Jurkat, Clone E6-1 (cell line): ENCODE measurements at places on chromosomes 7 and 10.
A peak's percentile ranks its signal among the peaks of the same experiment; 100 is the strongest.

DNA sequence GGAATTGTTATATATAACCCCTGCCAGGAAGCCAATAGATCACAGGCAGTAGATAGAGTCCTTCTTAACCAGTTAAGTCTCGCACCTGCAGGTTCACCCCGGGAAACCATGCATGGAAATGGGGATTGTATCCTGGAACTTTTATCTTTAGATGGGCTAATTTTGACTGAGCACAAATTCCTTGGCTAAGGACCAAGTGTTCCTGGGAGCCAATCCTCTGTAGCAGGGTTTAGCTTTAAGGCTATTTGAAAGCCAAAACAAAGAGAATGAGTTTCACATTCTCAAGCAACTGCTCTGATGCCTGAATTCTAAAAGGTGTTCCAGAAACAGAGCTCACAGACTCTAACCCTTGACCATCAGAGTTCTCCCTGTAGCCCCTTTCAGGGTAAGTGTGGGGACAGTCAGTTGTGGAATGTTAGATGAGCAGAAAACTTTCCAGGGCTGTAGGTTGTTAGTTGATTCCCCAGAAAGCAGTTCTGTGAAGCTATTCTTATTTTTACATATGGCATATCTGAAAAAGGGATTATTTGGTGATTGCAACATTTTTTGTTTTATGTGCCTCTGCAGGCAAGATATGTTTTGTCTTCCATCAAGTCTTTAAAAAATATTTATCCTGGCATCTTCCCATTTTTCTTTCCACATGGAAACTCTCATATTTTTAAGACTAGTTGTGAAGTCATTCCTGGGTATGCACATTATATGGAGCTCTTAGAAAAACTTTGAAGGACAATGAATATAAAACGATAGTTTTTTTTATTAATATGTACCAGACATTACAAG lies 16.2 kb upstream of the NPVF start:
- no peak for DNase-seq

DNA sequence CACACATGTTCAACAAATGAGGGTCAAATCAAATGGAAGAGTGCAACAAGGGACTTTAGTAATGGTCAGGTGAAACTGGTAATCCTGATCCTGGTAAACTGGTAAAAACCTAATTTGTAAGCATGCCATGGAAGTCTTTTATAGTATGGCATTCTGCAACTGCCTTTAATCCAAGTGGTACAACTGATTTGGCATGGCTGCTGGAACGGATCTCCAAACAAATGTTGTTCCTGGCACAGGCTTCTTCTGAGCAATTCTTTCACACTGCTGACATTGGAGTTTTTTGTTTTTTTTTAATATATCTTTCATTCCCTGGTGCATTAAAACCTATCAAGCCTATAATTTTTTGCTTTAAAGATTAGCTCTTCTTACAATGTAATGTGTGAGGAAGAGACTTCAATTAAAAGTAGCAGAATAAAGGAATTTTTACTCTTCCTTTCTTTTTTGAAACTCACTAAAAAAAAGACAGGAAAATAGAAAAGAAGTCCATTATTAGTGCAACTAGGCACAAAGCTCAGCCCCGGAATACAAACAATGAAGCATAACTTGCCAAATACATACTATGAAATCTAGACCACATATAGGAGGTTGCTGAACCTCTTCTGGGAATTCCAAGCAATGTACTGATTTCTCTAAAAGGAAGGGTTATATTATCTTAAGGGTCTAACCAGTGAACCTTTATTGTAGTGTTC lies 79.3 kb upstream of the OIT3 start:
- no peak for DNase-seq

- DNase-seq, result no peak
Observed at GRCh38 chr7:35380739-35381224, 126.9 kb upstream of the TBX20 start.

DNA sequence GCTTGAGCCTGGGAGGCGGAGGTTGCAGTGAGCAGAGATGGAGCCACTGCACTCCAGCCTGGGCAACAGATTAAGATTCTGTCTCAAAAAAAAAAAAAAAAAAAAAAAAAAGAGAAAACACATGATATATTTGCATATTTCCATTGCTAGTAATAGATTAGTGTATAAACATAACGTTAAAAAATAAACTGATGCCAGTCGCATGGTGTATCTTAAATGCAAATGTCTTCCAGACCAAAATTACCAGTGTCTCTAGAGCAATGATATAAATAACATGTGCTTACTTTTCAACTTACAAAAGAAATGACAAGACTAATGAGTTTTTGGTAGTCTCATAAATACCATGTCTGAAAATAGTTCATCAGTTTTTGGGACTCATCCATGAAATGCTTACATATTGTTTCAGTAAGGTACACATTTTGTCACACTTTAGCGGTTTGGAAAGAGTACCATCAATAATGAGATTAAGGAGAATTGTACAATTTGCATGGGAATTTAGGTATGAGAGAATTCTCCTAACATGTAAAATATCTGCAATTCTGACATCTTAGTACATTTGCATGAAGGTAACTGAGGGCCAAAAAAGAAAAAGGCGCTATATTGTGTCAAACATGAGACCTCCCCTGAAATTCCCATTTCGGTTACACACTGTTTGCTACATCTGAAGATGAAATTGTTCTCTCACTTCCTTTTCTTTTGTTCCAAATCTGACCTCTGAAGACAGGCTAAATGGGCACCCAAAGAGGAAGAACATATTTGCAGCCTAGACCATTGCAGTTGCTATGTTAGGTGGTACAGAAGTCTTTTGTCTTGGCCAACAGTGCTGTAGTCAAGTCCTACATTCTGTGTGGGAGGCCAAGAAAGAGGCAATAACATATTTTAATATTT lies 51.5 kb upstream of the PIP4K2A start:
- no peak for DNase-seq

DNA sequence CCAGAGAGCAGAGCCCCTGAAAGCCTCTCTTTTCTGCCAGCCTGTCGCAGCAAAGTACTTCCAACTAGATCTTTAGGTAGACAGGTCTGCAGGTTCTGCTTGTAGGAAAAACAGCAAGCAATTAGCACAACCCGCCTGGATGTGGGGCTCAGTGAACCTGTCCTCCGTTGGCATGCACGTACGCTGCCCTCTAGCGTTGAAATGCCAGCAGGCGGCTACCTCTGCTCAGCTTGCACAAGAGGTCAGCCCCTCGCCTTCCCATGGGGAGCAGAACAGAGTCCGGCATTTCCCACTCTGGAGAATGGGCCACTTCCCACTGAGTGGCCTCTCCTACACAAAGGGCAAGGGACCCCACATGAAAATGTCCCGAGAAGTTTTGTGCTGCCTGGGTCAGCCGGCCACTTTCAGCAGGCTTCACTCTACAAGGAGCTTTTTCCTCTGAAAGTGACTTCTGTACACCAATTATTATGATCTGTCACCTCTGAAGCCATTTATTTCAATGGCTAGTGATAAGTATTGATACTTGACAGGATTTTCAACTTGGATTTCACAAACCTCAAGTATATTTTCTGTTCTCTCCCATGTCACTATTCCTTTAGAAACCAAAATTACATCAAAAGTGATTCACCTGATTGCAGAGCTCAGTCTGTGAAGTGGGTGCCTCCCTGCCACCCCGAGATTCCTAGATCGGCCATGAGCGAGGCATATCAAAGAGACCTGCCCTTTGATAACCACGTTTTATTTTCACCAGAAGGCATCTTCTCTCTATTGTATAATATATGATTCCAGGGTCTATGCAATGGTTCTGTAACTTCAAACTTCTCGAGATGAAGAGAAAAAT lies 56.7 kb downstream of the JCAD start:
- peak; percentile 77 for DNase-seq

DNA sequence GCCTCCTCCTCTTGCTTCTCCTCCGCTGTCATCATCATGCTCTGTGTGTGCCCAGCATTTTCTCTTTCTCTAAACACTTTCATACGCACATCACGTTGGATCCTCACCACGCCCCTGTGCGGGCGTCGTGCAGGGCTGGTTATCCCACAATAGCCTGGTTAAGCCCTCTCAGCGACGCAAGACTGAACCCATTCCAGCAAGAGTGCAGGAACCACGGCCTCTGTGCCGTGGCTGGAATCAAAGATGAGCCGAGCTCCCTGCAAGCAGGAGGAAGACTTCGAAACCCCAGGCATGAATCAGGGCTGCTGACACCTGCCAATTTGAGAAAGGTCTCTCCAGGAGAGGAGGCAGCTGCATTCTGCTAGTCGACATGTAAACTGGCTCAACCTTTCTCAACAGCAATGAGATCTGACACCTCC lies 74.8 kb upstream of the FOXK1 start:
- no peak for DNase-seq

DNA sequence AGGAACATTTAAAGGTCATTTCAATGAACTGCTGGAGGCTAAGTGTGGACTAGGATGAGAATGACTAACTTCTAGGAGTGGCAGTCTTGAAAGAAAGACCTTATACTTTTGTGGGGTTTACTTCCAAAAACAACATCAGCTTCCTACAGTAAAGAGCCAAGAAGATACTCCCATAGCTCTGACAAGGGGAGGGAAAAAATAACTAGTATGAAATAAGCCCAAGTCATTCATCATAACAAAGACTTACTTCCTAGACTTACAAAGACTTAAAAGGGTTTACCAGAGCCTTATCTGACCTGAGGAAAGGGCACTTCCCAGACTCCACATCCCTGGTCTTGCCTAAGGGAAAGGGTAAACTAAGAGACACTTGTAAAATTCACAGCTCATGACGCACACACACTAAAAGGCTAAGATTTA lies 31.7 kb downstream of the ARHGAP12 start:
- no peak for DNase-seq

DNA sequence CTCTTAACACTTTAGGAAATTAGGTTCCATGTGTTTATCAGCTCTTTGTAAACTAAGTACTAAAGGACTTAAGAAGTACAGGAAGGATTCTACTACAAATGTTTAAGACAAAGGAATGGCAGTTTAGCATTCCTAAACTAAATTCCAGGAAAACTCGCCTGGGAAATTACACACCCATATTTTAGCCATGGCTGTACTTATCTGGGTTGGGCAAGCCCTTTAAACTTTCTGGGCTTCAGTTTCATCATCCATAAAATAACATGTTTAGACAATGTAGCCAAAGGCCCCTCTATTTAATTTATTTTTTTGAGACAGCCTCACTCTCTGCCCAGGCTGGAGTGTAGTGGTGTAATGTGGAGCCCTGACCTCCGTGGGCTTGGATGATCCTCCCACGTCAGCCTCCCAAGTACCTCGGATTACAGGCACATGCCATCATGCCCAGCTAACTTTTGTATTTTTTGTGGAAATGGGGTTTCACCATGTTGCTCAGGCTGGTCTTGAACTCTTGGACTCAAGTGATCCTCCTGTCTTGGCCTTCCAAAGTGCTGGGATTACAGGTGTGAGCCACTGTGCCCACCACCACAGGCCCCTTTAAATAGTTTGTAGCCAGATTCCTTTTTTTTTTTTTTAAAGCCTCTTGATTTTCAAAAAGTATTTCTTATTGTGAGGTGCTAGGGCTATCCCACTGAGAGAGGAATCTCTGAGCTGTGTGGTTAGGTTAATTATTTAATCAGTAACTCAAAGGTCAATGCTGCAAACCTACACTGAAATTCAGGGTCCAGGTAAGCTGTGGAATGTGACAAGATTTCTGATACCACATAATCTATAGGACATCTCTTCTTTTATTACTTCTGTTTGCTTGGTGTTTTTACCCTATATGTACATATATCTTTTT lies 32.1 kb downstream of the TMEM60 start:
- no peak for DNase-seq

DNA sequence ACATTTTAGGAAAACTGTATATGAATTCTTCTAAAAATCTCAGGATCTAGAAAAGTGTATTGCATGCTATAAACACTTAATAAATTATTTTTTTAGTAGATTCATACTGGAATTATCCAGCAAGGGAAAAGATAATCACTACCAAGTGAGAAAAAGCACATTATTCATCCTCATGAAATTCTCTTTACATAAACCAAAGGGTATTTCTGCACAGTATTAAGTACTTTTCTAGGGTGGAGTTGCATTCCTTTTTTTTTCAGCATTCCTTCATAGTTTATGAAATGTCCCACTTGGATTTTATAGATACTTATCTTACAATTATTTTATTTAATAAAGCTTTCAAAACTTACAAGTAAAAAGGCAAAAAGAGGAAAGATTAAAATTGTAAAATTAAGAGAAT lies 403.3 kb downstream of the HGF start:
- no peak for DNase-seq

- no peak for DNase-seq
Observed at GRCh38 chr10:51344371-51344770, 270.1 kb downstream of the PRKG1 start.

DNA sequence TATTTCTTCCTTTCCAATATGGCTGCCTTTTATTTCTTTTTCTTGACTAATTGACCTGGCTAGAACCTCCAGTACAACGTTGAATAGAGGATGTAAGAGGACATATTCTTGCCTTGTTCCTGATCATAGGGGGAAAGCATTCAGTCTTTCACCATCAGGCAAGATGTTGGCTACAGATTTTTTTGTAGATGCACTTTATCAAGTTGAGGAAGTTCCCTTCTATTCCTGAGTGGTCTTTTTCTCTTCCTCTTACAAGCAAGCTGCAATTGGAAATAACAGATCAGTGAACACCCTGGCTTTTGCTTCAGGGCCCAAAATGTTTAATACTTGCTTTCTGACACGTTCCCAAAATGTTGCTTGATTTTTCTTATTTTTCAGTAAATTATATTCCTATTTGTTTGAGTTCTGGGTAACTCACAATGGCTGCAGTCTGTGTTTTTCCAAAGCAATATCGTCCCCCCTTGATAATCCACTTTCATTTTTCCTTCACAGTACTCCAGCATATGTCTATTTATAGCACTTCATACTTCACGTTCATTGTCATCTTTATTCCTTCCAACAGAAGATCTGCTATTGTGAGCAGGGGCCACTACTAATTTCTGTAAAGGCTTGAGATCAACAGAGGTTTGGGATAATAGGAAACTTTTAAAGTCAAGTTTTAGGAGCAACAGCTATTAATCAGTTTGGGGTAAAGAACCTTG lies 11.7 kb downstream of the CPEB3 start:
- no peak for DNase-seq

DNA sequence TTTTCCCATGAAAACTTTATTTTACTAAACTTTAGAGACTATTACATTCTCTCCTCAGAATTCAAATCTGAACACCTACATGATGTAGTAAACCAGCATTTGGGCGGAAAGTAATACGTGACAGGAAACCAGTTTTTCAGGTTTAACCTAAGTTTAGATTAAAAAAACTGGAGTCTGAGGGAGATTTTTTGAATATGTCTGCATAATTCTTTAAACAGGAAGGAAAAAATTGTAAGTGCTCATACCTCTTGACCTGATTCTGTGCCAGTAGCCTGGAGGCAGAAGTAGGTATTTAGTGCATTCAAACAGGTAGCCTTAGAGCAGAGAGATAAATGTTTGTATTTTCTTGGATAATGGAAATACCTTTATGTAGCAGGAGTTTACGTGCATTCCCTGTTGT lies 224.3 kb downstream of the MDFIC start:
- no peak for DNase-seq
